ENCODE measurements at places on chromosomes 2 and 18. TPM values are rescaled to one million over a fixed set of nuclear protein-coding genes. Genes with fewer than 3 reads are reported as not detected.
A peak's percentile ranks its signal among the peaks of the same experiment; 100 is the strongest.

- DNase-seq = no peak
Measured at GRCh38 chr2:207107131-207107530, 58.6 kb downstream of the KLF7 start.

- peak; percentile 82 for DNase-seq
Measured at GRCh38 chr18:34514238-34514637, 195.9 kb upstream of the DTNA start.

The RAD51AP2 gene
- total RNA-seq = 0.17 TPM

The KCNS3 gene
- 8.0 TPM for total RNA-seq

GRCh38 chr2:172697296-172697695, 38.3 kb upstream of the RAPGEF4 start:
- DNase-seq = no peak

The L3MBTL4 gene
- total RNA-seq = not detected

The POTEI gene
- 0.17 TPM for total RNA-seq

The GNLY gene
- total RNA-seq = not detected

DNA sequence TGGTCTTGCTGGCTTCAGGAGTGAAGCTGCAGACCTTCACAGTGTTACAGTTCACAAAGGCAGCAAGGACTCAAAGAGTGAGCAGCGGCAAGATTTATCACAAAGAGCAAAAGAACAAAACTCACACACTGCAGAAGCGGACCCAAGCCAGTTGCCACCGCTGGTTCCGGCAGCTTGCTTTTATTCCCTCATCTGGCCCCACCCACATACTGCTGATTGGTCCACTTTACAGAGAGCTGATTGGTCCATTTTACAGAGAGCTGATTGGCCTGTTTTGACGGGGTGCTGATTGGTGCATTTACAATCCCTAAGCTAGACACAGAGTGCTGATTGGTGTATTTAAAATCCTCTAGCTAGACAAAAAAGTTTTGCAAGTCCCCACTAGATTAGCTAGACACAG, 37.2 kb upstream of the ZNF532 start:
- DNase-seq = no peak

- DNase-seq = no peak
Measured at GRCh38 chr2:117621326-117621725, 193.2 kb upstream of the DDX18 start.

GRCh38 chr2:162295009-162295408, 23.5 kb downstream of the IFIH1 start:
- no peak for DNase-seq

- DNase-seq = no peak
Measured at GRCh38 chr18:32891130-32891529, 118.3 kb upstream of the KLHL14 start.
